ENCODE measurements at places on chromosomes 3 and 15.

DNA sequence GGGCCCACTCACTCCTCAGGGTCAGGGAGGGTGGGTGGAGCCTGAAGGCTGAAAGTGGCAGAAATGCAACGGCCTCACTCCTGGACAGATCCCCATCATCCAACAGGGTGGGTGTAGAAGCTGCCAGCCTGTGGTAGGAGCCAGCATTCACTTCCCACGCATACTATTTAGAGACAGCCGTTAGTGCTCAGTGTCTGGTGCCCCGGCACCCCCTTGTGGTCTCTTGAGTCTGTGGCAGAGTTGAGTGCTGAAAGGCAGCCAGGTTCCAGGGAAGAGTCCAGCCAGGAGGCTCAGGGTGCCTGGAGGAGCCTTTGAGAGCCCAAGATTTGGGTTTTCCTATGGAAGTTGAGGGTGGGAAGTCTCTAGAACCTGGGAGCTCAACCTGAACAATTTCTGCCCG is 2.1 kb upstream of the GNAT1 start:
- DNase-seq = peak; percentile 48

DNA sequence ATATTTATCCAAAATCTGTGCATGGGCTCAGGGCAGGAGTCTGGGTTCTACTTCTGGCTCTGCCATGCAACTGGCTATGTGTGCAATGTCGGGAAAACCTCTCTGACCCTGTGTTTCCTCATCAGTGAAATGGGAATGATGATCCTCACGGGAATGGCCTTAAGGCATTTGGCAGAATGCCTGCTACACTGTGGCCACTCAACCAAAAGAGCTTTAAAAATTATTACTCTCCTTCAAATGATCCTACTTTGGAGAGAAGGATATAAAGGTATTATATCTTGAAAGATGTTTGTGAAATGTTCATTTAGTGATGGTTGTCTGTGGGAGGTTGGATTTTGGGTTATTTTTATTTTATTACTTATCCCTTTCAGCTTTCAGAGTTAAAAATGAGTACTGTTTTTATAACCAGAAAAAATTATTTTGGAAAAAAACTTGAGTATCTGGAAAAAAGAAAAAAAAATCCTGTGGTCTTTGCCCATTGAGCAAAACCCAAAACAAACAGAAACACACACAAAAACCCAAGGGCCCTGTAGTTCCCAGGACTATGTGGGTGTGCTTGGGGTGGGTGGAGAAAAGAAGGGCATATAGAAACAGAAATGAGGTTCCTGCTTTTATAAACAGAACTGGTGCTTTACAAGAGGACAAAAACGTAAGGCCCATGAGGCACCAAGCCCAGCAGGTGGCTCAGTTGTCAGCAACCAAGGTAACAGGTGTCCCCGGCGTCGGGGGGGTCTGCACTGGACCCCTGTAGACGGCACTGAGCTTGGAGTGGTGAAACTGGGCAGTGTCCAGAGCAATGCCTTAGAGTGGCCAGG is 22.0 kb downstream of the RGMA start:
- DNase-seq = no peak

GRCh38 chr3:125055913-125056745 is at the start of gene HEG1:
HEG1 (minus strand) TSS chr3:125055997; CDS start chr3:125055890, 107 bp downstream.
- DNase-seq = no peak

DNA sequence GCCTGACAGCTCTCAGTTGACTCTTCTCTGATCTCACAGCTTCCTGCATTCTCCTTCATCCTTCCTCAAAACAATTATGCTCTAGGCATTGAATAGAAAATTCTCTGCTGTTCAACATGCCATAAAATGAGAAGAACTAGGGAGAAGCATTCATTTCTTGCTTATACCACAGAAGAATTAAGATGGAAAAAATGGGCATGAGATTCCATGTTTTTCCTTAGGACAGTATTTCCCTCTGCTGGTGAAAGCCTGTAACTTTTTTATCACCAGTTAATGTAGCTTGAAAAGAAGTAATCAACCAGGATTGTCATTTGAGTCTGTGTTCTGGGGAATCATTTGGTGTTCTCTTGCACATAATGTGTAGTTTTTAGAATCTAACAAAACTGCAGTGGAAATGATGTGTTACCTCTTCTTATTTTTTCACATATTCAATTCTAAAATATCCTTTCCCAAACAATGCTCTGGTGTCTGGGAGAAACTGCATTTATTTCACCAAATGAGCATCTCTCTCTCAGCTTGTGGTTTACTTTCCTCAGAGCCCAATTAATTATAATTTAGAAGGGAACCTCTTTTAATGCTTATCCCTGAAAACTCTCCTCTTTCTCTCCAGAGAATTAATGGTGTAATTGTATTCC is 92.8 kb upstream of the DCBLD2 start:
- no peak for DNase-seq

- no peak for DNase-seq
These were observed 1.6 kb downstream of the CYP11A1 start for GRCh38 chr15:74365598-74366445.

GRCh38 chr15:23564821-23565394 is 566 bp upstream of the MKRN3 start:
- DNase-seq = no peak

GRCh38 chr3:131645638-131646037 is 142.9 kb upstream of the MRPL3 start:
- no peak for DNase-seq

DNA sequence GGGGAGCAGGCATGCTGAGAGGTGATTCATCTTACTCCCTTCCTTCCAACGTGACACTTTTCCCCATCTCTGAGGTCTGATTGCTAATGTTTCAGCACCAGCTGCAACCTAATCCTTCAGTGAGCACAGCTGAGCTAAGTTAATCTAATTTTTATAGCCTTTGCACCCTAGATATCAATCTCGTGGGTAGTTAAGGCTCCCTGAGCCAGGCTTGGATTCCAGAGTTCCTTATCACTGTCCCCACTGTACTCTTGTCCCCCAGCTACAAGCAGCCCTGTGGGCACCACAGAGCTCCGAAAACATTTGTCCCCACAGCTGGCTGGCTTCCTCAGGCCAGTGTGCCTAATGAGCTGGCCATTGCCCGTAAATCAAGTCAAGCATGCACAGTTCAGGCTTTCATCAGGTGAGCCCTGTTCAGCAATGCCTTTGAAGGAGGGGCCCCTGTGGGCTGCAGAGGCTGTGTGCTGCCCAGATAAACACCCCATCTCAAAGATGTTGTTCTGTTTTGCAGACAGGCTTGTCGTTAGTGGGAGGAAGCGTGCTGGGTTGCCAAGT is 376.9 kb upstream of the RASGRP1 start:
- peak; percentile 9 for DNase-seq

DNA sequence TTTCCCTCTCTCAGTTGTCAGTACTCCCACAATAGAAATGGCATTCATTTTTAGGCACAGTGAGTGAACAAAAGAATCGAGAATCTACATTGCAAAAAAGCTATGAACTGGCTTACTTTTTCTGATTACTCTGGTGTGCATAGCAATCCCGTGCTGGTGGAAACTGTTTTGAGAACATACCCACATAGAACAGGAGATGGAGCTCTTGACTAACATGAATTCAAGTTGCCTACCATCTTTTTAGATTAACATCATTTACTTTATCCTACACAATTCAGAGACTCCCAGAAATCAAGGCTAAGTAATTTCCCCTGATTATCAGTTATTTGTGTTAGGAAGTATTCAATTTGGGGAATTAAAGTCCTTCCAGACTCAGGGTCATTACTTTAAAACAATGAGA is 326.6 kb downstream of the ARPP21 start:
- peak; percentile 4 for DNase-seq

DNA sequence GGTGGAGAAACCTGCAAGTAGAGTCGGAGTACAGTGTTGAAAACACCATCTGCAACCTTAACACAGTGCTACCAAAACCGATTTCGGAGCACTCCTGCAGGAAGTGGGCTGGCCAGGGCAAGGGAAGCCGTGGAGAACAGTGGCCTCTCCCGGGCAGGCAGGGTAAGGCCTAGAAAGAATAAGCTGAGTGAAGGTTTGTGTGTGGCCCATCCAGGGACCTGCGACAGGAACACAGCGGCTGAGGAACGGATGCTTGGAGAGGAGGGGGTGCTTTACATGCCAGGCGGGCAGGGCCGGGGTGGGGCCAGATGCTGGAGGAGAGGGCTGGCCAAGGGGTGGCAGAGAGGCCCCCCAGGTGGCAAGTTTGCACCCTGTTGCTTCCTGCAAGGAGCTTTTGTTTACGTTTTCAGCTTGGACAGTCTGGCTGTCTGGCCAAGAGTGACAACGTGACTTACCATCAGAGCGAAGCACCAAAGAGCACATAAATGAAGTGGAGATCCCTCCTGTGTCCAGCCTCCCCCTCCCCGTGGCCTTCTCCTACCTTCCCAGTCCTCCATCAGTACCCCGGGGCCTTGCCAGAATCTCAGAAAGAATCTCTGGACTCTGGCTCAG is 156.5 kb downstream of the PGPEP1L start:
- DNase-seq = peak; percentile 48

- no peak for DNase-seq
These were observed 106.3 kb downstream of the ETFA start for GRCh38 chr15:76204916-76205460.

- no peak for DNase-seq
These were observed 82.7 kb downstream of the KCNMB2 start for GRCh38 chr3:178618896-178619295.

GRCh38 chr15:38526158-38526557 is 38.5 kb downstream of the RASGRP1 start:
- DNase-seq = no peak

- DNase-seq = no peak
These were observed 104.4 kb downstream of the LRRK1 start for GRCh38 chr15:101023501-101024072.

DNA sequence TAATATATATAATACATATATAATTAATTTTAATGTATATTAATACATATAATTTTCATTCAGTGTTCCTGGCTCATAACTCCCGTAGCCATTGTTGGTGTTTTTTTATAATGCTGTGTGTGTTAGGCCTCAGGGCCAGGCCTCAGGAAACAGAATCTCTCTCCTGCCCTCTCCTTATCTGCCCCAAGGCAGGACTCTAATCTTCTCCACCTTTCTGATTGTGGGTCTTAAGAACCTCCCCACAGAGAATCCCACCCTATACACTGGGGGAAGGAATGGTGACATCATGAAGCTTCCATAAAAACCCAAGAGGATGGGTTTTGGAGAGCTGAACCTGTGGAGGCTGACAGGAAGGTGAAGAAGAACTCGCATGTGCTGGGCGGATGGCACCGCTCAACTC is 4.0 kb upstream of the FMN1 start:
- DNase-seq = no peak

- peak; percentile 59 for DNase-seq
These were observed 62.4 kb downstream of the MBNL1 start for GRCh38 chr3:152331018-152331541.

DNA sequence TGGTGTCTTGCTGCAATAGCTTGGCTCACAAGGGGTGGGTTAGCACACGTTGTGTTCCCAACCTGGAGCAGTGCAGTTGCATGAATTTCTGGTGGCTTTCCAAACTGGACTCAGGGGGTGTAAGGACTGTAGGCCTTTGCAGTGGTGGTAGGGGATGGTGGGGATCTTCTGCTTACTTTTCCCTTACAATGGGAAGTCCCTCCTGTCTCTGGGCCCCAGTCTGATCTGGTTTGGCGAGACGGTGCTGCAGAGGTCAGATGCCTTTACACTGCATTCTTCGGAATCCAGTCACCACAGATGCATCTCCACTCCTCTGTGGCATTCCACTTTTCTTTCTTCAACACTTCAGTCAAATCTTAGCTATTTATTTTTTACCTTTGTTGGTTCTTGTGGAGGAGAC is 132.1 kb downstream of the DOCK3 start:
- no peak for DNase-seq

DNA sequence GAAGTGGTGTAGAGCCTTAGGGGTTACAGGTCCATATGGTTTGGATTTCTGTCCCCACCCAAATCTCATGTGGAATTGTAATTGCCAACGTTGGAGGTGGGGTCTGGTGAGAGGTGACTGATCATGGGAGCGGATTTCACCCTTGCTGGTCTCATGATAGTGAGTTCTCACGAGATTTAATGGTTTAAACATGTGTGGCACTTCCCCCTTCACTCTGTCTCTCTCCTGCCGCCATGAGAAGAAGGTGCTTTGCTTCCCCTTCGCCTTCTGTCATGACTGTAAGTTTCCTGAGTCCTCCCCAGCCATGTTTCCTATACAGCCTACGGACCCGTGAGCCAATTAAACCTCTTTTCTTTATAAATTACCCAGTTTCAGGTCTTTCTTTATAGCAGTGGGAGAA is 43.1 kb upstream of the MFGE8 start:
- no peak for DNase-seq

DNA sequence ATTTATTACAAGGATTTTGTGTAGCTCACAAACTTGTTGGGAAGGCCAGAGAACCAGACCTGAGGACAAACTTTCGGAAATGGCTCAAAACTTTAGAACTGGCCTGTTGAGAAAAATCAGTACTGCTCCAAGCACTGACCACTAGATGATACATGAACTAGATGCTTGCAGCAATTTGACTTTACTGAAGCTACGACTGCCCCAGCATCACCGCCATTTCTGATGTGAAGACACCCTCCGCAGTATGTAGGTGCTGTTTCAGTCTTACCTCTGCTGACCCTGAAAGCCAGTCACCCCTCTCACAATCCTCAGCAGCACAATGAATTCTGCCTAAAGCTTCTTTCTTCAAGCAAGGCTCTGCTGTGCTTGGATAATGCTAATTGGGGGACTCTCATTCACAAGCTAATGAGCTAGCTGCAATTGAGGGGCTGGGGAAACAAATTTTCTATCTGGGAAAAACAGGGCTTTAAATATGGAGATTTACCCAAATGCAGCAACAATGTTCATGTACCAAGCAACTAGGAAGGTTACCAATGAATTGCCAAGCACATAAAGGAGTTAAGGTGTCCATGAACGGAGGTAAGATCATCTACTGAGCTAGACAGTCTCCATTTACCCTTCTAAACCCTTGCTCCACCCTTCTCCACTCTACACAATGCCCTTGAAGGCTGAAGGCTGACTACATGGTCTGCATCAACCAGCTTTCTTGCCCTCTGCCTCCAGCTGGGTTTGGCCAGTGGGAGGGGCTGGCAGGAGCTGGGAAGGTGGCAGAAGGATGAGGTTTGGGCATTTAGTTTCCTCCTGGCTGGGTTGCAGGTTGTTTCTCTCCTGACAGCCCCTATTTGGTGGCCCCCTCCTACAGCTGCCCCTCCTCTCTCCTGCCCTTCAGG is 53.2 kb upstream of the FSTL1 start:
- no peak for DNase-seq

DNA sequence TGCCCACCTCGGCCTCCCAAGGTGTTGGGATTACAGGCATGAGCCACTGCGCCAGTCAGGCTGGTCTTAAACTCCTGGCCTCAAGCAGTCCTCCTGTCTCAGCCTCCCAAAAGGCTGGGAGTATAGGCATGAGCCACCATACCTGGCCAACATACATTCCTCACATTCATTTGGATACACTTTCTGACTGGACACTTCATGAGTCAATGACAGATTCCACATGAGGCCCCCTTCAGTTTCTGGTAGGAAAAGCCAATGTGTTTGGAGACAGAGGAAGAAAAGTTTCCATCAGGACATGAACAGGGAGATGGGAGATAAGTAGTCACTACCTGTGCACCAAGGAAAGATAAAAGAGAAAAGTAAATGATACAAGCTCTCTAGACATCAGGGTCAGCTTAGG is 49.4 kb upstream of the GSK3B start:
- DNase-seq = no peak

DNA sequence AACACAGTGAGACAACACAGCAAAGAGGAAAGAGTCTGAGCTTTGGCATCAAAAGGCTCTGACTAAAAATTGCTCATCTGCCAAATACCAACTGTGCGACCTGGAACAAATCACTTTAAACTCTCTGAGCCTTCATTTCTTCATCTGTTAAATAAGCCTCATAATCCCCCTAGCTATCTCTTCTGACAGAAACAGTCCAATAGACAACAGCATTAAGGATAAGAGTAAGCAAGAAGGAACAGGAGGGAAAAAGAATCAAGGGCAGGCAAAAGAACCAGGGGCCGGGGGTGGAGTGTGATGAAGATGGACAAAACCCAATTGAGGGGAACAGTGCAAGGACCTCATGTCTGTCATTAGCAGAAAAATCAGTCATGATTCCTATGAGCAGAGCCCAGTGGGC is 79.4 kb upstream of the SETMAR start:
- DNase-seq = no peak
